RPMI7951 (cell line): ENCODE measurements at places on chromosomes 4 and X. TPM values are rescaled to one million over a fixed set of nuclear protein-coding genes. Genes with fewer than 3 reads are reported as not detected.

The XAGE1A gene
- total RNA-seq: 1.9 TPM in 1 of 2 replicates, not detected in the other

The P2RY8 gene
- 0.20 TPM in 1 of 2 replicates, not detected in the other for total RNA-seq

The ZRSR2 gene
- 2.8 and 4.5 TPM in 2 replicates for total RNA-seq

The GUCY1B1 gene
- total RNA-seq: 2.0 and 3.8 TPM in 2 replicates

The SEPTIN6 gene
- 9.7 and 10.3 TPM in 2 replicates for total RNA-seq

The CYLC1 gene
- total RNA-seq: not detected in 2 replicates

The H2BW2 gene
- total RNA-seq: not detected in 2 replicates

The LNX1 gene
- 5.0 and 5.3 TPM in 2 replicates for total RNA-seq

The STK32B gene
- total RNA-seq: 11.7 and 13.7 TPM in 2 replicates

The PDE6B gene
- not detected in 2 replicates for total RNA-seq

The ZAR1 gene
- total RNA-seq: 0.12 TPM in 1 of 2 replicates, not detected in the other

The CT45A3 gene
- 0.36 TPM in 1 of 2 replicates, not detected in the other for total RNA-seq

The TMEM35A gene
- total RNA-seq: 0.10 TPM in 1 of 2 replicates, not detected in the other

The GPC3 gene
- total RNA-seq: 0.49 and 0.84 TPM in 2 replicates

The ARL13A gene
- not detected in 2 replicates for total RNA-seq

The XPNPEP2 gene
- not detected in 2 replicates for total RNA-seq

The NXF2 gene
- total RNA-seq: not detected in 2 replicates

The DUSP21 gene
- not detected in 2 replicates for total RNA-seq

The TBC1D25 gene
- 5.9 and 7.4 TPM in 2 replicates for total RNA-seq

The CDK16 gene
- total RNA-seq: 143 and 179 TPM in 2 replicates

The PIR gene
- total RNA-seq: 25.1 and 27.3 TPM in 2 replicates

The SMIM31 gene
- not detected in 2 replicates for total RNA-seq

The NRK gene
- total RNA-seq: not detected in 2 replicates

The FRG2 gene
- 0.88 and 0.96 TPM in 2 replicates for total RNA-seq

The QDPR gene
- total RNA-seq: 4.9 and 6.1 TPM in 2 replicates

The ZNF595 gene
- 6.5 and 10.0 TPM in 2 replicates for total RNA-seq

The PRDM5 gene
- total RNA-seq: 10.8 and 11.4 TPM in 2 replicates

The NSUN7 gene
- 0.24 and 0.39 TPM in 2 replicates for total RNA-seq

The PRR32 gene
- not detected in 2 replicates for total RNA-seq

The SSX2B gene
- total RNA-seq: 2.5 and 3.7 TPM in 2 replicates

The GPR50 gene
- not detected in 2 replicates for total RNA-seq

The PIM2 gene
- 21.3 and 22.0 TPM in 2 replicates for total RNA-seq

The VCX2 gene
- total RNA-seq: not detected in 2 replicates

The C4orf36 gene
- not detected in 2 replicates for total RNA-seq

The ASB5 gene
- not detected in 2 replicates for total RNA-seq

The TRPC5OS gene
- total RNA-seq: not detected in 2 replicates

The IL1RAPL2 gene
- not detected in 2 replicates for total RNA-seq

The REELD1 gene
- not detected in 2 replicates for total RNA-seq

The PJA1 gene
- total RNA-seq: 42.5 and 49.2 TPM in 2 replicates
